ENCODE measurements at places on chromosomes 1 and 21.

- no peak for DNase-seq
Measured at GRCh38 chr1:87219626-87220025, 109.1 kb upstream of the LMO4 start.

DNA sequence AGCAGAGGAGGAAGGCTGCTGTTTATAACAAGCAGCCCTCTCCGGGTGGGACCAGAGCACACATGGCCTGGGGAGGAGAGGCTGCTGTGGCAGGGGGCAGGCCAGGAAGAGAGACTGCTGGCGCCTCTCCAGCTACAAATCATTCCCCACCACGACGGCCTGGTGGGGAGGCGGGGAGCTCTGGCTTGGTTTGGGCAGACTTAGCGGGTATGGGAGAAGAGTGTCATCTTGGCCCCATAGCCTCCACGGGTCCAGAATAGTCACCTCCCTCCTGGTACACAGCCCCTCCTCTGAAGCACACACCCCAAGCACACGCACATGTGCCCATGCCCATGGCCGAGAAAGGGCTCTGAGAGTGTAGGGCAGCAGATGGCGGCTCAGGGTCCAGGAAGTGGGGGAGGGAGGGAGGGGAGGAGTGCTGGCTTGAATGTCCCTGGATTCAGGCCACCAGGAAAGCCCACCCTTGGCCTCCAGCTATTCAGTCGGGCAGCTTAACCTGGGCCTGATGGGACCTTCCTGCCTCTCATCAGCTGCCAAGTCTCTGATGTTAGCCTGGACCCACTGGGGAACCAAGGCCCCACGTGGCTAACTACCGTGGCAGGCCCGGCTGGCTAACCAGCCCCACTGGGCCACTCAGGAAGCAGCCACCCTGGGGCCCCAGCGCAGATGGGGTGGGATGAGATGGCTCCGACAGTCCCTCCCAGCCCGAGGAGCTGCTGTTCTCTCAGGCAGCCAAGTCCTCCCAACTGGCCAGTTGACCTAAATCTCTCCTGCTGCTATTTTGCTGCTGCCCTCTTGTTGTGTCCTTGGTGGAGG lies 10.9 kb downstream of the LRP8 start:
- peak; percentile 54 for DNase-seq

DNA sequence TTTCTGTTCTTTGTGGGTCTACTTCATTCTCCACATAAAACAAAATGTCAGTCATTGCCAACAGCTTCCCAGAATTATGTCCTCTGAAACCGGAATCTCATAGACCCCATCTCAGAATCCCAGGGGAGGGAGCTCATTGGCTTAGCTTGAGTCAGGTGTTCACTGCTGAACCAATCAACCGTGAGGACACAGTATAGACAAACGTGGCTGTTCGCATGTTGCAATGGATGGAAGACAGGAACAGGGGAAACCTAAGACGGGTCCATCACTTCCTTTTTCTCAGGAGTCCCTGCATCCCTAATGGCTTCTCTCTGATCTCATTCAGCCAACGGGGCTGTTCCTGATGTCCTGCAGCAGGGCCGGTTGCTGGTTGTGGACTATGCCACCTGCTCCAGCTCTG lies 9.1 kb downstream of the CELA2A start:
- no peak for DNase-seq

GRCh38 chr21:35509001-35509704 lies 460.1 kb upstream of the RUNX1 start:
- DNase-seq: no peak

- no peak for DNase-seq
Measured at GRCh38 chr1:164823486-164824279, 264.7 kb downstream of the PBX1 start.

GRCh38 chr1:115400891-115401290 lies 62.8 kb upstream of the NGF start:
- DNase-seq: no peak

- no peak for DNase-seq
Measured at GRCh38 chr1:89190017-89190416, 8.7 kb downstream of the GBP4 start.

- DNase-seq: no peak
Measured at GRCh38 chr1:100626397-100626796, 88.5 kb downstream of the GPR88 start.

- no peak for DNase-seq
Measured at GRCh38 chr1:114130846-114131525, 22.7 kb downstream of the SYT6 start.

DNA sequence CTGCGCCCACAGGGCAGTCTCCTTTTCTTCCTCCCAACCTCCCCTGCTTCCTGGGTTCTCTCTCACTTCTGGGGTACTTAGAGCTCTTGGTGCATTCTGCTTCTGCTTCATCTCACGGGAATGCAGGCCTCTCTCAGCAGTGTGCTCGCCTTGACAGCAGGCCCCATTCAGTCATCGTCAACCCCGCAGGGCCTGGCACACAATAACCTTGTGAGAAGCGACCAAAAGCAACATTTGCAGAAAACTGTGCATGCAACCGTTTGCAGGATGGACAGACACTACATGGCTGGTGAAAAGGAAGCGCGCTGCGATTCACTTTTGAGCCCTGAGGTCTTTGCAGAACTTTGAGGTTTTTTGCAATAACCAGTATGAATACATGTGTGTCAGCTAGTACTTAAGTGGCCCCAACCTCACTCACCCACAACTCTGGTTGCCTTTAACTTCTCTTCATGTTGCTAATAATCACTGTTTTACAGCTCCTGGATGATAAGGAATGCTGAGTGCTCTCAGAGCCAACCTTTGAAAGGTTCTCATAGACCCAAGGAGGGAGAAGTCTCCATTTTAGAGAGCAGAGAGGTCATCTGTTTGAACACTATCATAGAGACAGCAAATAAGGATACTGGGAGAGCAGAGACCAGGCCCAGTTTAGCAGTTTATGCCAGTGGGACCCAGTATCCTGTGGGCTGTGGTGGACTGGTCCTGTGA lies 2.5 kb upstream of the CD160 start:
- no peak for DNase-seq

- no peak for DNase-seq
Measured at GRCh38 chr21:41641510-41641815, 125.4 kb downstream of the RIPK4 start.

GRCh38 chr1:114104949-114105348 lies 48.7 kb downstream of the SYT6 start:
- no peak for DNase-seq

GRCh38 chr1:4046836-4047461 lies 146.9 kb upstream of the C1orf174 start:
- DNase-seq: no peak

DNA sequence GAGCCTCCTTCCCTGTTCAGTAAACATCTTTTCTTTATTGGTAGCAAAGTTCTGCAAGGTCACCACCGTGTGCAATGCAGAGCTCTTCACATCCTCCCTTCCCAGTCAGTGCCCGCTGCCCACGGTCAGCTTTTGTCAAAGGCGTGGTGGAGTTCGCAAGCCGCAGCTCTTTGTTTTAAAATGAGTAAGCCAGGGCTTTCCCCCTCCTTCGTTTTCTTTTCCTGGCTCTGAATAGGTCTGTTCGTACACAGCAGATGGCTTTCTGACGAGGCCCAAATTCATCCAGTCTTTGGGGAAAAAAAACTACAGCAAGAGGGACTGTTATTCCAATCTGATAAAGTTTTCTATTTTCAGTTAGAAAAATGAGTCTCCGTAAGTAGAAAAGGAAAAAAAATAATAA lies 153.2 kb downstream of the LRIG2 start:
- DNase-seq: no peak

DNA sequence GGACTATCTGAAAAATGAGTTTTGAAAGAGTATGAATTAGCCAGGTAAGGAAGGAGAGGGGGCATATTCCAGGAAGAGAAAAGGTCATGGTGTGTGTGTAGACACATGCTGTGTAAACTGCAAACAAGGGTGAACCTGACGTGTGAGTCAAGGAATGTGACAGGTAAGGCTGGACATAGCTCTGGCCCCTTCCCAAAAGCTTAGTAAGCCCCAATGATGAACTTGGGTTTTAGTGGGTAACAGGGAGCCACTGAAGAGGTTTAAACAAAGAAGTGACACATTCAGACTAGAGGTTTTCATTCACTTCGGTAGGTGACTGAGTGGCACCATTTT lies 36.7 kb downstream of the EGLN1 start:
- DNase-seq: no peak

GRCh38 chr1:2299131-2299627 lies 71.1 kb downstream of the SKI start:
- peak; percentile 90 for DNase-seq

DNA sequence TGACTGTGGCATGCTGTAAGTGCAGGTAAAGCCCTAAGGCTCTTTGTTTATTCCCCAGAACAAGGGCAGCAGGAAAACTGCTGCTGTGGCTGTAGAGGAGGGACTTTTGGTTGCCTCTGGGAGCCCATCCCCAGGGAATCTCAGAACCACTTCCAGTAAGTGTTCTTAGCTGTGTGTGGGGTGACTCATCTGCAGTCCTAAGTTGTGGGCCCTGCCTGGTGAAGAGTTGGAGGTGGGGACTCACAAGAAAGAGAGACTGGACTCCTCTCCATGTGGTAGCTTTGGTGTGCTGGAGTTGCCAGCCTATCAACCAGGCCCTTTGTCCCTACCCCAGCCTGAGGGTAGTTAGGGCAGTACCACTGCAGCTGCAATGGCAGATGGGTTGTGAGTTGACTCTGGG lies 24.0 kb upstream of the DENND1B start:
- DNase-seq: peak; percentile 31

- no peak for DNase-seq
Measured at GRCh38 chr21:45985471-45986315, 4.1 kb downstream of the COL6A1 start.

DNA sequence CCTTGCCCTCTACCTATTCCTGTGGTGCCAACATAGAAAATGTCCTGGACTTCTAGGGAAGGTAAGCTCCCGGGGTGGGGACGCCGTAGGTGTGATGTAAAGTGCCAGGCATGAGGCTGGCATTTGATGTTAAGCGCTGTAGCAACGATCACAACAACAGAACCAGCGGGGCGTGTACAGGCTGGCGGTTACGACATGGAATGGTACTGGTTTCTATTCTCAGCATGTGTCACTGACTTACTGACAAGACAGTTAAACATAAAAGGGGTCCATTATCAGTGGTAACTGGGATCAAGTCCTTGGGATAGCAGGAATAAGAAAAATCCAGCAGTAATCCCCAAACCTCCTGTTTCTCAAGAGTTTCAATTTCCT lies 58.9 kb downstream of the TGFBR3 start:
- DNase-seq: no peak

DNA sequence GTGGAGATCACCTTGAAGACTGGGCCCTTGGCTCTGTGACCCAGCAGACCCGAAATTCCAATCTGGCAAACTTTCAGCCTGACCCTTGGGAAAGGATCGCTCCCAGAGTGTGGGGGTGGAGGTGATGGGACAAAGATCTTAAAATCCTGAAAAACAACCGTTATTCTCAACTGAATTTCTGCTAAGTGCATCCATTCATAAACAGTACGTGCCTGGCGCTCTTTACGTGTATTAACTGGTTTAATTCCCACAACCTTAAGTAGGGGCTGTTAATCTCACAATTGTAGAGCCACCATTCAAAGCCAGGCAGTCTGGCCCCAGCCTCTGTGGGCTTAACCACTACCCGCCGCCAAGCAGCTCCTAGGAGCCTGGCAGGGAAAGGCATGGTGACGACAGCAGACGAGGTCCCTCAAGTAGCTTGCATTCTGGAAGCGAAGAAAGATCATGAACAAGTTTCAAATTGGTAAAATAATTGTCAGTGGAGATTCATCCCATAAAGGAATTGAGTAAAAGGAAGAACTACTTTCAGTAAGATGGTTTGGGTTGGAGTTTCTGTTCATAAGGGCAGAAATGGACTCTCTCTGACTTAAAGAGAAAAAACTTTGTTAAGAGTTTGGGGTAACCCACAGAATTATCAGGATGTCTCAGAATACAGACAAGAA lies 11.4 kb upstream of the RGS16 start:
- no peak for DNase-seq

- DNase-seq: no peak
Measured at GRCh38 chr1:59556802-59557548, 257.8 kb upstream of the HOOK1 start.

GRCh38 chr1:119542492-119542946 lies 35.5 kb downstream of the HSD3B1 start:
- DNase-seq: no peak

- DNase-seq: no peak
Measured at GRCh38 chr1:112905395-112906149, 50.4 kb downstream of the SLC16A1 start.

DNA sequence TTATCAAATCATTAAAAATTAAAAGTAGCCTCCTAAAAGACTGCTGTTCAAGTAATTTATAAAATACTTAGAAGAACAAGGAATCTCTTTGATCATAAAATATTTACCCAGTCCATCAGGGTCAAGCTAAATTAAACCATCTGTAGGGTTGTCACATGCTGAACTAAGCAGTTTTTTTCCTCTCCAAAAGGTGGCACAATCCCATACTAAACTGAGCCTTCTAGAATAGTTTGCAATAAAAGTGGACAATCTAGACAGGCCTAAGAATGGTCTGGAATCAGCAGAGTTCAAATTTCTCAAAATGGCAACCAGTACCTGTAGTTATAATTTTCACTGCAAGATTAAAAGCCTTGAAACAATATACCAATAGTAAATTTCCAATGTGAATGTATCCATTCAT lies 194.8 kb downstream of the EIF4G3 start:
- no peak for DNase-seq
